ENCODE measurements at places on chromosomes 2 and 18. TPM values are rescaled to one million over a fixed set of nuclear protein-coding genes. Genes with fewer than 3 reads are reported as not detected.

EML6 gene
- polyA plus RNA-seq: 7.3 TPM

CDK15 gene
- polyA plus RNA-seq: not detected

GNAL gene
- 5.0 TPM for polyA plus RNA-seq

IL1RL1 gene
- polyA plus RNA-seq: not detected

CFAP65 gene
- polyA plus RNA-seq: 2.5 TPM

TMEM169 gene
- 2.9 TPM for polyA plus RNA-seq

IL1A gene
- not detected for polyA plus RNA-seq

Measured in Purkinje cell (primary cell).